Inflammatory macrophage (primary cell): ENCODE measurements at places on chromosomes 13 and 19.

DNA sequence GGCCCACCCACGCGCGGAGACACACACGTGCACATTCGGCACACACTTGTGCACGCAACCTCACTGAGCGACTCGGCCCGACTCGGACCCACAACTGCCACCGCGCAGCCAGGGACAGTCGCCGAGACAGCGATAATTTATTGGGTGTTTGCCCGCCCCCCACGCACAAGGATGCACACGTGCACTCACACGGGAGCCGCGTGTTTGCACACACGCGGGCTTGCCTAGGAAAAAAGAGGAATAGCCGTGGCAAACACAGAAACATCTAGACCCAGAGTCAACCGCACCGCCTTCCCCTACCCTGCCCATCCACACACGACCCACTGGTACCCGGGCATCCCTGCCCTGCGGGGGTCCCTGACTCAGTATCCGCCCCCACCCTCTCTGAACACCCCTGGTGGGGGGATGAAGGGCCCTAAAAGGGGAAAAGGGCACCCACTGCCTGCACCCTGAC lies 1.1 kb upstream of the SSBP4 start:
- peak; percentile 71 for DNase-seq

- no peak for DNase-seq
Observed at GRCh38 chr19:2148482-2149135, 2.8 kb downstream of the AP3D1 start.

GRCh38 chr13:79468819-79469218 lies 12.1 kb upstream of the NDFIP2 start:
- no peak for DNase-seq

DNA sequence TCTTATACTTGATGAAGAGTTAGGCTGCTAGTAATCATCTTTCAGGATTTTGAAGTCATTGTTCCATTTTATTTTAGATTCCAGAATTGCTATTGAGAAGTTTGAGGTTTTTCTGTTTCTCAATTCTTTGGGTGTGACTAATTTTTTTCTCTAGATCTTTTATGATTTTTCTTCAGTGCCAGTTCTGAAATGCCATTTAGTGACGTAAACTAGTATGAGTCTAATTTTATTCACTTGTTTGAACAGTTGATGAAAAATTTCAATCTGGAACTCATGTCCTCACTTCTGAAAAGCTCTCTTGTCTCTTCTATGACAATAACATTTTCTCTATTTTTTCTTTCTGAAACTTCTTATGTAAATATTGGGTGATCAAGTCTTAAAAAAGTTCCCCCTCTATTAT lies 188.5 kb upstream of the HTR2A start:
- no peak for DNase-seq

GRCh38 chr19:18932216-18932841 lies 8.7 kb downstream of the HOMER3 start:
- peak; percentile 79 for DNase-seq

- DNase-seq, result no peak
Observed at GRCh38 chr19:5417495-5418436, 37.5 kb upstream of the ZNRF4 start.

DNA sequence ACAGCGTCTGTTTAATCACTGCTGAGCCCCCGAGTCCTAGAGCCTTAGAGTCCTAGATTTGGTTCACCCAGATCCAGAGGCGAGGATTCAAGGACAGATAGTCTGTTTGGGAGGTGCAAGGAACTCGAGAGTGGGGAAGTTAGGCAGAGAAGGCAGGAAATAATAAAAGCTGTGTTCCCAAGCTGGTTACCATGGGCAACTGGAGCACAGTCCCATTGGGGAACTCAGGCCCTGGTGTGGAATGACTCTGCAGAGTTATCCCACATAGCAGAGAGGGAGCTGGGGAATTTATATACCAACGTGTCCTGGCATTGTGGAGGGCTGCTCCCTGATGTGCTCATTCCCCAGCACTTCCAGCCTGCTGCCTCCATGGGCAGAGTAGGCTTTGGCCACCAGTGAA lies 9.7 kb downstream of the IGSF23 start:
- peak; percentile 75 for DNase-seq

DNA sequence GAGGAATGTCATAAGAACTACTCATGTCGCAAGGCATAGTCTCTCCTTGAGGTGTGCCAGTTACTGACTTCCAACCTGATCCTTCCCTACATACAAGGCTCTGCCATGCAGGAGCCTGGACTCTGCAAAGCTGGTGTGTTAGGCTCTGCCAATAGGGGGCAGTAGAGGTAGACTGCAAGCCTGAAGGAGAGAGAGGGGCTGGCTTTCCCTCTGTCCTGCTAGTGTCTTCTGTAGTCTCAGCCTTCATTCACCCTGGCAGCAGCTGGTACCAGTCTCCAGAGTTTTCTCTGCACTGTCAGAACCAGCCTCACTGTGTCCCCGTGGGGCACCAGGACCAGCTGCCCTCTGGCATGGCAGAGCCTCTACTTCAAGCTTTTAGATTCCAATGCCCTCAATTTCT lies 14.5 kb downstream of the SHISA2 start:
- DNase-seq, result peak; percentile 8

GRCh38 chr13:74009100-74009668 lies 125.0 kb downstream of the KLF12 start:
- DNase-seq, result no peak

GRCh38 chr19:12752056-12752781 lies 628 bp downstream of the BEST2 start:
- DNase-seq, result no peak

- DNase-seq, result peak; percentile 21
Observed at GRCh38 chr19:45729800-45730290, 851 bp downstream of the FBXO46 start.

DNA sequence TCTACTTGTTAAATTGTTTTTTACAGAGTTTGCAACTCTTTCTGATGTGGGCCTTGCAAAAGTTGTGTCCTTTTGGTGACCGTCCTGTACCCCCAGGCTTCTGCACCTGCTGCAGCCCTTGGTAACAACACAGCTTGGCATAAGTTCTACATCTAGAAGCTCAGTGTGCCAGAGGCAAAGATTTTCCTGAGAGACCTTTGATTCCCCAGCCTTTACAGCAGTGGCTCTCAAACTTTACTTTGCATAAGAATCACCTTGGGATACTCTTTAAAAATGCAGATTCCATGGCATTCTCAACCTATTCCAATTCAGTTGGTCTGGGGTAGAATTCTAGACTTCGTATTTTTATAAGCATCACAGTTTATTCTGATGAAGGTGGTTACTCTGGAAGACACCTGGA lies 260.9 kb downstream of the DCT start:
- no peak for DNase-seq

GRCh38 chr19:18441804-18442788 lies 4.2 kb upstream of the ISYNA1 start:
- no peak for DNase-seq

DNA sequence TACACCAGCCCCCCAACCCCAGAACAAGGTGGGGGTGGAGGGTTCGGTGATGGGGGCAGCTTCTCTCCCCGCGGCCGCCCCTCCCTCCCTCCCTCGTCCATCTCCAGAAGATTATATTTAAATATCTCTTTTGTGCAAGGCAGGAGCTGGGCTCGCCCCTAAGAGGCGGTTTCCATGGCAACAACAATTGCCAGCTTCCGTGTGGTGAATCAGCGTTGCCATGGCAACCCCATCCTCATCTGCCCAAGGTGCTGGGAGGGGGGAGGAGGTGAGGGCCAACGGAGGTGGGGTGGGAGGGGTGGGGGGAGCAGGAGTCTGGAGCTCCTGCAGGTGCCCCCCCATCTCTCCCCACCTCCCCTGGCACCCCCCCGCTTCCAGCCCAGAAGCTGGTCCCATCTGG lies 46.4 kb downstream of the CELF5 start:
- DNase-seq, result peak; percentile 15

DNA sequence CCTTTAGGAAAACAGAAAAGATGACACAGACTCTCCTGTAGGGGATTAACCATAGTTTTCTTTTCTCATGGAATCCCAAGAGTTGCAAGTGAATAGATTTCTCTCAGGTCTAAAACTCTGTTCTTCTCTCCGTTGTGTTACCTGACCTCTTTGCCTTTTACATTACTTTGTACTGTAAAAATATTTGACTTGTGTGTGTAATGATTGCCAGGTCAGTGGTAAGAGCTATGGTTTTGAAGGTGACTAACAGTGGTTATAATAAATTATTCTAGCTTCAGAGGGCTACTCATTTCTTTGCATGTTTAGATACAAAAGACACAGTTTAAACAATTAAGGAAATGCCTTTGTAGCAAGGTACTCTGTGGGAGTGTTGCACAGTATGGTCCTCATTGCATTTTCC lies 23.0 kb upstream of the PSG2 start:
- no peak for DNase-seq

DNA sequence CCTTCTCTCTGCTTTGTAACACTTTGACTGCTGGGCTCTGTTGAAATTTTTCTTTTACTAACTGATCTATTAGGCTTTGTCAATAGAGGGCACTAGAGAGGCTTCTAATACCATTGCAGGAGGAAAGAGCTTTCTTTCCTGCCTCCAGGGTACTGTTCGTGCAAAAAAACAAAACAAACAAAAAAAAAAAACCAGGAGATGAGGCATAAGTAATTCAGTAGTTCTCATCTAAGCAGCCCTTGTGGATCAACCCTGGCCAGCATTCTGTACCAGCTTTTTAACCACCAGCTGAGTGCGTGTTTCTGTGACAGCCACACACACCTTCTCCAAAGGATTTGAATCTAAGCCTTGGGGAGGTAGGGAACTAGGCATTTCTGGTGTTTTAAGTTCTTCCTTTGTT lies 1707.6 kb upstream of the SLC10A2 start:
- DNase-seq, result peak; percentile 31

DNA sequence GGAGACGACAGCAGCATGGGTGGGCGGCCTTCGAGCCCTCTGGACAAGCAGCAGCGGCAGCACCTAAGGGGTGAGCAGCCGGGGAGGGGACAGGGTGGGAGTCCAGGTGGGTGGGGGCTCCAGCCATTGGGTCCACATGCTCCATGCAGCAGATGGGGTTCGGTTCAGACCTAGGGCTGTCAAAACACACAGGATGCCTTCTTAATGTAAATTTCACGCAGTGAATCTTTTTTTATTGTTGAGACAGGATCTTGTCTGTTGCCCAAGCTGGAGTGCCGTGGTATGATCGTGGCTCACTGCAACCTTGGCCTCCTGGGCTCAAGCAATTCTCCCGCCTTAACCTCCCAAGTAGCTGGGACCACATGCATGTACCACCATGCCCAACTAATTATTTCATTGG lies 15.9 kb downstream of the PGLS start:
- no peak for DNase-seq

DNA sequence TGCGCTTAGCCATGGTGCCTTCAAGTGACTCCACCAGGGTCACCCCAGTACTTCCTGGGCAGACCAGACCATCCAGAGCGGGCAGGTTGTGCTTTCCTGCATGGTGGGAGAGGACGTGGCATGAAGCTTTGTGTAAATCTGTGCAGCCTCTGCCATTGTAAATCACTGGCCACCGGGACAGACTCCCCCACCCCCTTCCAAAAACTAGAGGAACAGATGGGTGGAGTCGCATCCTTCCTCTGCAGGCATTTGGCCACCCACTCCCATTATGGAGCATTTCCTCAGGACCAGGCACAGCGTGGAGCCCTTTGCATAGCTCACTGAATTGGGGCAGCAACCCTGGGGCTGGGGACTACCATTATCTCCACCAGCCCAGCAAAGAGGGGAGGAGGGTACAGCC lies 8.2 kb downstream of the BCKDHA start:
- DNase-seq, result no peak

DNA sequence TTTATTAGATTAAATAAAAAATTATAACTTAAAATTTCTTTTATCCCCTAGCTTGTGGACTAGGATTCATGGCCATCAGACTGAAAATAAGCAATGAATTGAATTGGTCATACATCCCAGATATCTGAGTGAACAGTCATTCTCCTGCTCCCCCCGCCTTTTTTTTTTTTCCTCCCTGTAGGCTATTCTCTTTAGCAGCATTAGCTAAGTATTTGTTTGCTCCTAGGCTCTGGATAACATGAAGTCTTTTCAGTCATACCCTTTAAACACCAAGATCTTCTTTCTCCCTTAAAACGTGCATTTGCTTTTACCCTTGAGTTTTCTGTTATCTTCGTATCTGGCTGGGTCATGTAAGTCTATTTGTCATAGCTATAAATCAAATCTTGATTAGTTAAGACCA lies 866.7 kb upstream of the SPRY2 start:
- DNase-seq, result no peak

DNA sequence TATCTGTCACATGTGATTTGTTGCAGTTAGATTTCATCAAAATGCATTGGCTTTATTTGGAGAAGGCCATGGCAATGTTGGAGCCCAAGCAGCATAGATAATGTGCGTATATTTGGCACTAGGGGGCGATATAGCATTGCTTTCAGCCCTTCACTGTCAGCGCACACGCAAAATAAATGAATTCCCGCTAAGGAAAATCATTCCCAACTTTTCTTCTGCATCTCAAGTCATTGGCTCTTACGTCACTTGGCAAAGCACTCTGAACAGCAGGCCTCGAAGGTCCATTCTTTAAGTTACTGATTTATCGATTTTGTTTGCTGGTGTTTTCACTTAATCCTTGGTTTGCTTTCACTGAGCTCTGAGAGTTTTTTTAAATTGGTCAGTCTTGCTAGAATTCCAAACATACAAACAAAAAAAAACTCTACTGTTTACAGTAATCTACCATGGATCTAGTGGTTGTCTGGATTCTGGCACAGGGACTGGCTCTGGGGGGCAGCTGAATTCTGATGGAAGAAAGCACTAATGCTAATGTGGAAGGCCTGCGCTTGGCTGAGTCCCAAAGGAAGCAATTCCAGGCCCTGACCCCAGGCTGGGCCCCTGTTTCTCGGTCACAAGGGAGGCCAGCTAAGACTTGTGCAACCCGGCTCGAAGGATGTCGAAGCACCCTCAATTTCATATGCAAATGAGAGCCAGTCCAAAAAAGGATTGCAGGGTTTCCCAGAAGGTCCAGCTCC lies 97.7 kb upstream of the IPO5 start:
- peak; percentile 56 for DNase-seq

GRCh38 chr13:95433537-95433936 lies 119.0 kb upstream of the CLDN10 start:
- DNase-seq, result no peak

GRCh38 chr13:74025369-74025768 lies 108.8 kb downstream of the KLF12 start:
- no peak for DNase-seq

GRCh38 chr13:110546926-110547325 lies 14.6 kb downstream of the RAB20 start:
- peak; percentile 47 for DNase-seq

DNA sequence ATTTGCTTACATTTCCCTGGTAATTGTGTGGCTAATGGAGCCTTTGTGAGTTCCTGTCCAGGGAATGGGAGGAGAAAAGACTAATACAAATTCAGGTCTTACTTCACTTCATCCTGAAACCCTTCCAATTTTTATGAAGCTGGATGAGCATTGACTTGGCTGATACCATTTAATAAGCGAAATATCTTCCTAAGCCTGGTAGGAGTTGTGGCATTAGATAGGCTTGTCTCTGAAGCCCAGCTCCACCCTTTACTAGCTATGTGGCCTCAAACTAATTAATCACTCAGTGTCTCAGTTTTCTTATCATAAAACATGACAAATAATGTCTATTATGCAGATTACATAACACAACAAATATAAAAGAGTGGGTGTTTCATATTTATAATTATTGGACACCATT lies 106.3 kb downstream of the FGF9 start:
- no peak for DNase-seq
